MM.1S (cell line): ENCODE measurements at places on chromosomes 5 and 9.

DNA sequence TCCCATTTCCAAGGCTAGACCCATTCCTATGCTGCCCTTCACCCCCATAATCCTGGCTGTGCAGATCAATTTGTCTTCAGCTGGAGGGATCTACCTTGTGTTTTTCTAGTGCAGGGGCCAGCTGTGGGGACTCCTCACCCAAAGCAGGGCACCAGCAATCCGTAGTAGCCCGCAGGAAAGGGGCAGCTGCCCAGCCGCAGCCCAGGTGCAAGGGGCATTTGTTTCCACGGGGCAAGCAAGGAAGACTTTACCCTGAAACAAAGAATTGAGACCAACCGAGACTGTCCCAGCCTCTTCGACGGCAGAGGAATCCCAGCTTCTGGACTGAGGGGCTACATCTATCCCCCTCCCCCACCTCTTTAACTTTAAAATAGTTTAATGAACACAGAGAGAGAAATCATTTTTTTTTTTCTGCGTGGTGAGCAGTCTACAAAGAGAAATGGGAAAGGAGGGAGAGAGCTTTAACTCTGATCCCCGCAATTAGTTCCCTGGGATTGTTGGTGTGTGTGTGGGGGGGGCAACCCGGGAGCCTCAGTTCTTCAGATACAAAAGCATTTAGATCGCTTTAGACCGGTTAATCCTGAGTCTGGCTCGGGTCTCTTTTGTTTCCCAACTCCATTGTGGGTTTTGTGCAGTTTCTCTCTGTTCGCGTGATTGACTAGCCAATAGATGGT is 10.6 kb upstream of the LHX2 start:
- DNase-seq = no peak
- H3K27me3 ChIP-seq = peaks cover 70% of the 10 kb centered on the region
- H3K27ac ChIP-seq = no peak overlapping the region
- H3K4me3 ChIP-seq = no peak overlapping the region
- peaks cover 23% of the 10 kb centered on the region for H3K4me1 ChIP-seq

- H3K4me1 ChIP-seq = no peaks in the 10 kb centered on the region
- DNase-seq = no peak
- H3K27me3 ChIP-seq = peaks cover 4% of the 10 kb centered on the region; the same call in 1 of the 2 replicates
- no peaks in the 10 kb centered on the region for H3K36me3 ChIP-seq
Observed at GRCh38 chr5:77211691-77212047, 1.2 kb downstream of the PDE8B start.

- no peak overlapping the region for H3K4me3 ChIP-seq
- DNase-seq = no peak
- H3K27me3 ChIP-seq = peaks cover 84% of the 10 kb centered on the region
- peaks cover 5% of the 10 kb centered on the region; the same call in 1 of the 2 replicates for H3K4me1 ChIP-seq
- no peaks in the 10 kb centered on the region for H3K36me3 ChIP-seq
Observed at GRCh38 chr9:93952119-93952783, 2.9 kb downstream of the BARX1 start.

DNA sequence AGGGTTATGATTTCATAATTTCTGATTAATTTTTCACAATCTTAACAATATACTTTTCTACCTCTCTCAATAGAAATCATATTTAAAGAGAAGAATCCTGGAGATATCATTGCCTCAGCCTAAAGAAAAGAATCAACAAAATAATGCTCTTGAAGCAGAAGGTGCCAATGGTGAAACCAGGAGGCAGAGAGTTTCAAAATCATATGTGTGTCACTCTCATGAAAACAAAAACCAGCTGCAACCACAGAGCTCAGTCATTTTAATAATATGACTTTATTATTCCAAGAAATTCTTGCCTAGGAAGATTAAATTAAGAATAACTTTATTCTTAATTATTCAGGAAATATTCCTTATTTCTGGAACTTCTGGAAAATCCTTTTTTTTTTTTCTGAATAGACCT is 266.8 kb upstream of the ACTBL2 start:
- H3K4me3 ChIP-seq = no peak overlapping the region
- no peaks in the 10 kb centered on the region for H3K4me1 ChIP-seq
- no peak overlapping the region for H3K27ac ChIP-seq

- no peaks in the 10 kb centered on the region for H3K27me3 ChIP-seq
- H3K4me3 ChIP-seq = no peak overlapping the region
- no peak for DNase-seq
- H3K27ac ChIP-seq = no peak overlapping the region
- H3K4me1 ChIP-seq = peaks cover 5% of the 10 kb centered on the region; the same call in 1 of the 2 replicates
- no peaks in the 10 kb centered on the region for H3K36me3 ChIP-seq
Observed at GRCh38 chr9:21906881-21907280, 87.3 kb downstream of the CDKN2A start.

DNA sequence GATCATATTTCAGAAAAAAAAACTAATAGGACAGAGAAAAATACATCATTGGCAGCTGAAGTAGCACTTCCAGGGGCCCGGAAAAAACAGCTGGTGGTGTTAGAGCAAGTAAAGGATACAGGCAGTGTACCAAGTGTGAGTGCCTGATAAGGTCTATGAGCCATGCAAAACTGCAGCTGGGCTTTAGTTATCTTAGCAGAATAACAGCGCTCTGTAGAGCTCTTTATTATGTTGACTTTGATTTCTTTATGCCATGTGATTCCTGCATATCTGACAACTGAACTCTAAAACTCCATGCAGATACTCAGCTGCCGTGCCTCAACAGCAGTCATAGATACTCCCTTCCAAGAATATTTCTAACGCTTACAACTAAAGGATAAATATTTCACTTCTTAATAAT is 119.5 kb downstream of the CAAP1 start:
- no peak for DNase-seq
- H3K4me1 ChIP-seq = no peaks in the 10 kb centered on the region
- no peak overlapping the region for H3K4me3 ChIP-seq
- no peak overlapping the region for H3K27ac ChIP-seq
- no peaks in the 10 kb centered on the region for H3K36me3 ChIP-seq

DNA sequence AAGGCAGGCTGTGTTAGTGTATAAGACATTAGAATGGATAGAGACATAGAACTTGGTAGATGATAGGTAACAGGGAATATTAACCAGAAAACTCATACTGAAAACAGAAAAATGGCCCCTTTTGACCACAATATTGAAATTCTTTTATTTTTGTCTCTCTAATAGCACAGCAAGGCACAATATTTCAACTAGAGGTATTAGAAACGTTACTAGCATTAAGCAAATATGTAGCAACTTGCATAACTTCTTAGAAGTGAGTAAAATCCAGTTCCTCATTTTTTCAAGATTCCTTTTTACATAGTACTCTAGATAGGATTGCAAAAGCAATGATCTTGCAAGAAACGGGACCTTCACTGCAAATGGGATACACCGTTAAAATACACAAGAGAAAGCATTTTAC is 102.7 kb upstream of the VCAN start:
- H3K27me3 ChIP-seq = no peaks in the 10 kb centered on the region
- DNase-seq = no peak
- H3K27ac ChIP-seq = no peak overlapping the region
- no peaks in the 10 kb centered on the region for H3K4me1 ChIP-seq
- H3K36me3 ChIP-seq = no peaks in the 10 kb centered on the region

DNA sequence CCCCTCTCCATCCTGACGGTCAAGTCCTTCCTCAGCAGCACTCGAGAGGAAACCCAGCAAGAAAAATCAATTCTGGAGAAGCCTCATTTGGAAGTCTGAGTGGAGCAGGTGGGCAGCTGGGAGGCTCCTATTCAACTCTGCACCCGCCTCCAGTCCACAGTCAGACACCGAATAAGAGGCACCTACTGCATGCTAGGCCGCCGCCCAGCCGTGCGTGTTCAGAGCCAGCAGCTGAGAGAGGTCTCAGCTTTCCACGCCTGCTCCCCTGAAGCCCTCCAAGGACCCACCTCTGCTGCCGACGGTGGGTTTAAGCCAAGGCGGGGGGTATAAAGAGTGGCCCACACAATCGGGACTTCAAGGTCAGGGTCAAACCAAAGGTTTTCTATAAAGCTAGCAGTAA is 41.9 kb downstream of the VAV2 start:
- no peaks in the 10 kb centered on the region for H3K4me1 ChIP-seq
- peaks cover 24% of the 10 kb centered on the region for H3K27me3 ChIP-seq
- no peak for DNase-seq
- no peaks in the 10 kb centered on the region for H3K36me3 ChIP-seq
- no peak overlapping the region for H3K4me3 ChIP-seq
- no peak overlapping the region for H3K27ac ChIP-seq

DNA sequence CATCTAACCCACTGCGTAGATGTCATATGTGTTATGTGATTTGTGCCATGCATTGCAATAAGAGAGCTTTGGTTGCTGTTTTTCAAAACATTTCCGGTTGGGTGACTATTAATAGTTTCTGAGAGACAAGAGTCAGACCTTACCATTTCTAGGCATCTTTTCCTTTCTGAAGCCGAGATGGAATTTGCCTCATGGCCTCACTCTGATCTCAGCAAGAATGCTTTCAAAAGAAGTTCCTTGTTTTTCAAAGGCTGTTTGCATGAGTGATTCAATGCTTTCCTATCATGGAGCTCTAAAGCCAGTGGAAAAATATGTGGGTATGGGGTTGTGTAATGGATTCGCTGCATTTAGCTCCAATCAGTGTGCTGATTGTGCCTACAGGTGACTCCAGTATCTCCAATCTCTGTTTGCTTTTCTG is 203.1 kb upstream of the PPP1R2B start:
- no peaks in the 10 kb centered on the region for H3K27me3 ChIP-seq
- H3K36me3 ChIP-seq = no peaks in the 10 kb centered on the region
- no peak overlapping the region for H3K27ac ChIP-seq
- no peak overlapping the region for H3K4me3 ChIP-seq

GRCh38 chr5:78041805-78042204 is 252.7 kb downstream of the AP3B1 start:
- no peaks in the 10 kb centered on the region for H3K27me3 ChIP-seq
- H3K4me3 ChIP-seq = no peak overlapping the region
- no peaks in the 10 kb centered on the region for H3K4me1 ChIP-seq
- no peak for DNase-seq

DNA sequence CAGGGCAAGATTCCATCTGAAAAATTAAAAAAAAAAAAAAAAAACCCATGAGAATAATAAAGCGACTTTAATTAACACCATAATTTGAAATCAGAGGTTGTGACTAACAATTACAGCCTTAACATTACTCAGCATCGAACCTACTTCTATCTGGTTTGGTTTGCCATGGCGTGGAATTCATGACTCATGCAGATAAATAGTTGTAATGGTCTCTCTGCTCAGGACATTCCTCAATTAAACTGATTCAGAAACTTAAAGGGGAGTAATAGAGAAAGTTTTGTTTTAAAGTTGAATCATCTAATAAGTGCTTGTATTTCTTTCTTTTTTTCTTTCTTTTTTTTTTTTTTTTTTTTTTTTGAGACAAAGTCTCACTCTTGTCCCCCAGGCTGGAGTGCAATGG is 135.5 kb downstream of the SPATA31D1 start:
- no peaks in the 10 kb centered on the region for H3K36me3 ChIP-seq
- no peaks in the 10 kb centered on the region for H3K27me3 ChIP-seq
- H3K27ac ChIP-seq = no peak overlapping the region
- H3K4me1 ChIP-seq = peaks cover 20% of the 10 kb centered on the region

DNA sequence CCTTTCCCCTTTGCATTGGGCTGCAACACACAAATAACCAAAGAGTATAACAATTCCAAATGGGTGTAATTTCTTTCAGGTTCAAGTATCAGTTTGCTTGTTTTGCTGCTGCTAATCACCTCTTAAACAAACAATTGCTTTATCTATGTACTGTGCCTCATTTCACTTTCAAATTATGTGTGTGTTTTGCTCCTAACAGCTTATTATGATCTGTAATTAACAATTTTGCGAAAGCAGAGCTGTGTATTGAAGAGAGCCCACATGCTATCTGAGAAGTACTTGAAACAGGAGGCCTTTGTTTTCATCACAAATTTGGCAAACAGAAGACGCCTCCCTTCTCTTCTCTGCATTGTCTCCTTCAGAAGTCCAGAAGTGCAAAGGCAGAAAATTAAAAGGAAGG is 312.0 kb downstream of the TLE1 start:
- no peak overlapping the region for H3K4me3 ChIP-seq
- no peaks in the 10 kb centered on the region for H3K27me3 ChIP-seq
- H3K36me3 ChIP-seq = no peaks in the 10 kb centered on the region
- 0 out of 2 replicates have a peak, but pooled peaks cover 6% of the 10 kb centered on the region for H3K4me1 ChIP-seq

DNA sequence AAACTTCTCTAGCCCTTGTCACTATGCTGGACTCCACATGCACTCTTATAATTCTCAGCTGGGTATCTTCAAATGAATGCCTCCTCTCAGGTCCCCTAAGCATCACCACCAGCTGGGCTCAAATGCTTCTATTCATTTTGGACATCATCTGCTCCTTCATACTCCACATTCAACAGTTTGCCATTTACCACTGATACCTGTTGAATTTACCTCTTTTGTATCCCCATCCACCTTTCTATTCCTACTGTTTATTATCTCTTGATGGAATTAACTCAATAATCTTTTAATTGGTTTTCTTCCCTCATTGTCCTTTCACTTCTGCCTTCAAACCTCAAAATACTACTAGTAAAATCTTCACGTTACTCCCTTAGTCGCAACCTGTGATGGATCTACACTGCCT is 14.5 kb downstream of the RANBP6 start:
- no peak overlapping the region for H3K27ac ChIP-seq
- no peak for DNase-seq
- H3K36me3 ChIP-seq = no peaks in the 10 kb centered on the region
- no peak overlapping the region for H3K4me3 ChIP-seq

GRCh38 chr9:122202111-122202510 is 26.6 kb downstream of the LHX6 start:
- H3K27ac ChIP-seq = no peak overlapping the region
- H3K27me3 ChIP-seq = peaks cover 6% of the 10 kb centered on the region; the same call in 1 of the 2 replicates
- H3K36me3 ChIP-seq = no peaks in the 10 kb centered on the region
- no peak for DNase-seq
- no peaks in the 10 kb centered on the region for H3K4me1 ChIP-seq
- H3K4me3 ChIP-seq = no peak overlapping the region

DNA sequence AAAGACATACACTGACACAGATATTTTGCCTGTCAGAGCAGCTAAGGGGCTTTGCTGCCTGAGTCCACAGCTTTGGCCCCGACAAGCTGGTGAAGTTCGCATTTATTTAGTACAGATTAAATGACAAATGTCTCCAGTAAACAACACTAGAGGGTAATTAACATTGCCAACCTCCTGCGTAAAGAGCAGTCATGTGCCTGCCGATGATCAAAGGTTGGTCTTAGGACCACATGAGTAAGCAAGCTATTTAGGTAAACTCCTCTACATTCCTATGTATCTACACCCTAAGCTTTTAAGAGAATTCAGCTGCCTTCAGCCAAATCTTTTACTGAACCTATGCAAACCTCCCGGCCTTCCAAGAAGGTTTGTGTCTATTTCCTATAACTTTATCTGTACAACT is 73.0 kb upstream of the PJA2 start:
- no peaks in the 10 kb centered on the region for H3K36me3 ChIP-seq
- no peaks in the 10 kb centered on the region for H3K27me3 ChIP-seq
- no peak for DNase-seq
- H3K4me3 ChIP-seq = no peak overlapping the region
- no peak overlapping the region for H3K27ac ChIP-seq
- H3K4me1 ChIP-seq = peaks cover 13% of the 10 kb centered on the region

DNA sequence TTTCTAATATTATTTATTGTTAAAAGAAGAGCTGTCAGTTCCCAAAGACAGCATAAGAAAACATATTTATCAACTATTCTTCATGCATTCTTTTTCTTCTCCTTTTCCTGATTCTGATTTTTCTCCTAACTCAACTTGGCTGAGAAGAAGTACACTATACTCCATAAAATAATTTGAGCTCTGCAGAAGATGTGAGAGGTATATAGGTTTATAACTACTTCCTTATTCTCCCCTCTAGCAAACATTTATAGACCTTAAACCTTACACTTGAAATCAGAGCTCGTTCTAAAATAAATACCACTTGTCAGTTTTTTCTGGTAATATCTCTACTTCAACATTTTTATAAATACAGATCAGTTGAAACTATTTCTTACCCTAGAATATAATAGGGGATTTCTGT is 724.8 kb upstream of the GRAMD2B start:
- no peak overlapping the region for H3K27ac ChIP-seq
- no peaks in the 10 kb centered on the region for H3K36me3 ChIP-seq
- no peaks in the 10 kb centered on the region for H3K4me1 ChIP-seq
- no peaks in the 10 kb centered on the region for H3K27me3 ChIP-seq
- DNase-seq = no peak
